ENCODE measurements at places on chromosomes 1 and 21. TPM values are rescaled to one million over a fixed set of nuclear protein-coding genes. Genes with fewer than 3 reads are reported as not detected.

NTRK1 gene
- polyA plus RNA-seq, result 0.34 TPM

DNASE2B gene
- 0.35 TPM for polyA plus RNA-seq

GRCh38 chr1:239868058-239868832 is 223.4 kb upstream of the FMN2 start:
- no peak for DNase-seq

- DNase-seq, result no peak
Observed at GRCh38 chr21:44759628-44760285, 41.9 kb downstream of the UBE2G2 start.

GRCh38 chr1:168762473-168762872 is 33.5 kb upstream of the DPT start:
- DNase-seq, result no peak

Measured in left lung (tissue), 14 donors.